ENCODE measurements at places on chromosomes 2 and 18.
A peak's percentile ranks its signal among the peaks of the same experiment; 100 is the strongest.

- no peak for DNase-seq
Observed at GRCh38 chr18:11323359-11323819, 174.0 kb upstream of the PIEZO2 start.

GRCh38 chr18:68985172-68985820 lies 187.4 kb downstream of the CCDC102B start:
- DNase-seq = no peak

- peak; percentile 53 for DNase-seq
Observed at GRCh38 chr18:9433671-9434121, 41.6 kb upstream of the RALBP1 start.

DNA sequence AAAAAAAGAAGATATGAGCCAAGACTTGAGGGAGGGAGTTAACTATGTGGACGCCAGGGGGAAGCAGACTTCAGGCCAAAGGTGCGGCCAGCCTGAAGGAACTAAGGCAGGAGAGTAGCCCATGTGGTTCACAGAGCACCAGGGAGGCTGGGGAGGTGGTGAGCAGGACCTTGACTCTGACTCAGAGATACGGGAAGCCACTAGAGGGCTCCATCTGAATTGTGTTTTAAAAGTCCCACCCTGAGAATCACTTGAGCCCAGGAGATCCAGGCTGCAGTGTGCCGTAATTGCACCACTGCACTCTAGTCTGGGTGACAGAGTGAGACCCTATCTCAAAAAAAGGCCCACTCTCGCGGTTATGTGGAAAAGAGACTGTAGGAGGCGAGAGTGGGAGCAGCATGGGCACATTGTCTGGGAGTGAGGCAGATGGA lies 12.3 kb downstream of the CEP192 start:
- DNase-seq = no peak

DNA sequence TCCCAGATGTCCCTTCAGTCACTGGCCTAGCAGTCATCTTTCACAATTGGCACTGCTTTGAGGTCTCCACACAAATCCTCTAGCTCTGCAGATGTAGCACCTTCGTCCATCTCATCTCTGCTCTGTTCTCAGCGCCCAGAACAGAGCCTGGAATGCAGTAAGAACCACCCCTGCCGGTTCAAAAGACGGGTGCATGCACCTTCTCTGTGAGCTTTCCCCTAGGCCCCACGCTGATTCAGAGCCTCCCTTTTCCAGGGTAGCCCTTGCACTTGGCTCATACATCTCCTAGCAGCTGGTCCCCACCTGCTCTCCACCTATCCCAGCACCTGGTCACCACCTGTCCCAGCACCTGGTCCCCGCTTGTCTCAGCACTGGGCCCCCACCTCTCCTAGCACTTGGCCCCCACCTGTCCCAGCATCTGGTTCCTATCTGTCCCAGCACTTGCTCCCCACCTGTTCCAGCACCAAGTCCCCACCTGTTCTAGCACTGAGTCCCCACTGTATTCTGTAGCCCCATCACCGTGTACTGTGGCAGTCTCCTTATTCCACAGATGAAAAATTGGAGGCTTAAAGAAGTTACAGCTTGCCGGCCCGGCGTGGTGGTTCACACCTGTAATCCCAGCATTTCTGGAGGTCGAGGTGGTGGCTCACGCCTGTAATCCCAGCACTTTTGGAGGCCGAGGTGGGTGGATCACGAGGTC lies 4.7 kb upstream of the KCNF1 start:
- no peak for DNase-seq

GRCh38 chr2:241903121-241904010 lies 33.8 kb downstream of the RTP5 start:
- no peak for DNase-seq

GRCh38 chr2:103738108-103738507 lies 976.3 kb downstream of the TMEM182 start:
- DNase-seq = no peak

Data from skin of body (tissue), 3 donors.